ENCODE measurements at places on chromosomes 6 and 20. TPM values are rescaled to one million over a fixed set of nuclear protein-coding genes. Genes with fewer than 3 reads are reported as not detected.
A peak's percentile ranks its signal among the peaks of the same experiment; 100 is the strongest.

GRCh38 chr20:42118409-42119125 is 500.4 kb upstream of the CHD6 start:
- no peaks in the 10 kb centered on the region for H3K4me1 ChIP-seq
- no peak for DNase-seq
- no peak overlapping the region for H3K27ac ChIP-seq
- H3K36me3 ChIP-seq = no peaks in the 10 kb centered on the region
- H3K4me3 ChIP-seq = no peak overlapping the region
- H3K27me3 ChIP-seq = no peaks in the 10 kb centered on the region

GRCh38 chr6:44224029-44224964 is 902 bp downstream of the SLC29A1 start:
- H3K27me3 ChIP-seq = no peaks in the 10 kb centered on the region
- no peak overlapping the region for H3K27ac ChIP-seq
- H3K36me3 ChIP-seq = no peaks in the 10 kb centered on the region
- peaks cover 51% of the 10 kb centered on the region for H3K4me1 ChIP-seq
- no peak for DNase-seq

NRSN1 gene
- total RNA-seq = 0.35 TPM

LPA gene
- total RNA-seq = 1.9 TPM

CTAGE9 gene
- not detected for total RNA-seq

SAMHD1 gene
- 53.6 TPM for total RNA-seq

DNA sequence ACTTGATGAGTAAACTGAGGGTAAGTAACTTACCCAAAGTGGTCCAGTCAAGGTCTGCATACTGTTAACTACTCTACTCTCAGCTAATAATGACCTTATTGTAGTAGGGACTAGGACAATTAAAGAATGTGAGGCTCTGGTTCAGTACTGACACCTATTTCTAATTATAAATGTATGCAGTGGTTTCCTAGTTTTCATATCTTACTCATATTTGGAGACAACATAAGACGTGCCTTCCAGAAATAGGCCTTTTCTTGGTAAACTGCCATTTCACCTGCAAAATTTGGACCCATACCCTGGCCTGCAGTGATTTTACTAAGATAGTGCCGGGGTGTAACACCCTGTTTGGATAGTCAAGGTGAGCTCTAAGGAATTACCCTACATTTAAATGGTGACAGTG is 24.7 kb downstream of the GJA1 start:
- no peaks in the 10 kb centered on the region for H3K27me3 ChIP-seq
- no peak overlapping the region for H3K27ac ChIP-seq
- no peaks in the 10 kb centered on the region for H3K4me1 ChIP-seq

- no peaks in the 10 kb centered on the region for H3K4me1 ChIP-seq
- no peak overlapping the region for H3K27ac ChIP-seq
- no peak overlapping the region for H3K4me3 ChIP-seq
- no peak for DNase-seq
- H3K36me3 ChIP-seq = no peaks in the 10 kb centered on the region
These were observed 77.2 kb upstream of the BHLHE23 start for GRCh38 chr20:63083831-63084562.

- H3K36me3 ChIP-seq = no peaks in the 10 kb centered on the region
- peak overlapping the region; percentile 70 for H3K4me3 ChIP-seq
- peak overlapping the region; percentile 94 for H3K27ac ChIP-seq
- DNase-seq = peak; percentile 52
These were observed 637 bp downstream of the ARID1B start for GRCh38 chr6:156777577-156778453.

DNA sequence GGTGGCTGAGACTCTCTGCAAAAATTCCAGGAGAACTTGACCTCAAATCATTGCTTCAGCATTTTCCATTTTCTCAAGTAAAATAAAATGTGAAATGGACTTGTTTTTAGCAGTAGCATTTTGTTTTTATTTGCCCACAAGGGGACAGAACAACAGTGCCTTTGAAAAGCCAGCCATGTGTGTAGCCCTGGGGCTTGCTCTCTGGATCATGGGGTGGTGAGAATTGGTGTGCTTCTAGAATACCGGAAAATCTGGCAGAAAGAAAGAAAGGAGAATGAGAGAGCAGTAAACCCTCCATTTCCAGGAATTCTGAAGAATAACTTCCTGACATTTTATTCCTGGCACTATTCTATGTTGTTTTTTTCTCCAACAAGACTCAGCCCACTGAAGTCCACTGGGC is 254.7 kb upstream of the MOCS1 start:
- H3K27ac ChIP-seq = no peak overlapping the region
- no peaks in the 10 kb centered on the region for H3K4me1 ChIP-seq
- DNase-seq = no peak
- no peak overlapping the region for H3K4me3 ChIP-seq

- no peaks in the 10 kb centered on the region for H3K27me3 ChIP-seq
- no peaks in the 10 kb centered on the region for H3K4me1 ChIP-seq
- no peak for DNase-seq
- H3K36me3 ChIP-seq = peaks cover 3% of the 10 kb centered on the region
These were observed 100.3 kb downstream of the REV3L start for GRCh38 chr6:111382476-111383294.

DNA sequence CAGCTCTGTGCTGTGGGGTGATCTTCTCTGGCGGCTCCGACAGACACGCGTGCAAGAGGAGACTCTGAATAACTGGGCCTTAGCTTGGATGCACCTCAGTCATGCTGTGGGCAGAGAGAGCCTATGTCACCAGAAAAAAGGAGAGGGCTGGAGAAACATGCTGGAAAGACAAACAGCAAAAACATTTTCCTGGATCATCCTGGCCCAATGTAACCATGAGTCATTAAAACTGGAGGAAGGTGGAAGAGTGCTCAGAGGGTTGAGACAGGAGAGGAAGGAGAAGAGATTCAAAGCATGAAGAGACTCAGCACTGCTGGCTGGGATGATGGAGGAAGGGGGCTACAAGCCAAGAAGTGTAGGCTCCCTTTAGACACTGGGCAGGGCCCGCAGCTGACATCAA is 292.0 kb downstream of the CDH26 start:
- H3K27me3 ChIP-seq = no peaks in the 10 kb centered on the region
- no peak overlapping the region for H3K4me3 ChIP-seq
- no peak for DNase-seq
- no peaks in the 10 kb centered on the region for H3K36me3 ChIP-seq

DNA sequence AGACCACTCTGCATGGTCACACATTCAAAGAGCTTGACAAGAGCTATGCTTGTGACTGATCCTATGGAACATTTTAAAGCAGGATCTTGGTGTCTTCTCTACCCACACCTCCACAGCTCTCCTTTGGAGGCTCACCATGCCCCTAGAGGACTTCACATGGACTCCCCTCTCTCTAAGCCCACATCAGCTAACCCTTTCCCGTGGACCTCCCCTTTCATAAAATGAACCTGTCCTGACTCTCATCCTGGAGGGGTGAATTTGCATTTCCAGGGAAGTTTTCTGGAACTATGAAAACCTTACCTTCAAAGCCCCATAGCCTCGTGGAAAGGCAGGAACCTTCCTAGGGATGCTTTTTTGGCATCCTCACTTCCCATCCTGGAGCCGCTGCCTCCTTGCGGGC is 184.4 kb upstream of the SUPT3H start:
- no peaks in the 10 kb centered on the region for H3K27me3 ChIP-seq
- H3K36me3 ChIP-seq = no peaks in the 10 kb centered on the region
- no peaks in the 10 kb centered on the region for H3K4me1 ChIP-seq

GRCh38 chr6:41422161-41422560 is 86.8 kb downstream of the NCR2 start:
- no peak overlapping the region for H3K27ac ChIP-seq
- no peaks in the 10 kb centered on the region for H3K36me3 ChIP-seq
- H3K27me3 ChIP-seq = no peaks in the 10 kb centered on the region
- no peak for DNase-seq

- H3K27me3 ChIP-seq = no peaks in the 10 kb centered on the region
- H3K36me3 ChIP-seq = no peaks in the 10 kb centered on the region
- H3K27ac ChIP-seq = no peak overlapping the region
These were observed 869.7 kb downstream of the PHF3 start for GRCh38 chr6:64505312-64505711.

DNA sequence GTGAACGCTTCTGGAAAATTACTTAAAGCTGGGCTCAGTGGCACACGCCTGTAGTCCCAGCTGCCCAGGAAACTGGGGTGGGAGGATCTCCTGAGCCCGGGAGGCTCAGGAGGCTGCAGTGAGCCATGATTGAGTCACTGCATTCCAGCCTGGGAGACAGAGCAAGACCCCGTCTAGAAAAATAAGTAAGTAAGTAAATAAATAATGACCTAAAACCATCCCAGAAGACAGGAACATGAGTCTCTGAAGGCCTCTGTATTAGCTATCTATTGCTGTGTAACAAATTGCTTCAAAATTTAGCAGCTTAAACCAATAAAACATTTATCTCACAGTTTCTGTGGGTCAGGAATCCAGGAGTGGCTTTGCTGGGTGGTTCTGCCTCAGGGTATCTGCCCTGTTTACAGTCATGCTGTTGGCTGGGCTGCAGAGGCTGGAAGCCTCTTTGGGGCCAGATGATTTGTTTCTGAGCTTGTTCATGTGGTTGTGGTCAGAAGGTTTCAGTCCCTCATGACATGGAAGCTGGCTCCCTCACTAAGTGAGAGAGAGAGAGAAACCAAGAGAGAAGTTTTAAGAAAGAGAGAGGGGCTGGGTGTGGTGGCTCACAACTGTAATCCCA is 48.4 kb upstream of the NCOA3 start:
- H3K4me1 ChIP-seq = no peaks in the 10 kb centered on the region
- no peak overlapping the region for H3K4me3 ChIP-seq
- no peak overlapping the region for H3K27ac ChIP-seq
- DNase-seq = no peak

- no peaks in the 10 kb centered on the region for H3K36me3 ChIP-seq
- no peak overlapping the region for H3K27ac ChIP-seq
- H3K4me1 ChIP-seq = no peaks in the 10 kb centered on the region
- no peak for DNase-seq
- no peaks in the 10 kb centered on the region for H3K27me3 ChIP-seq
- H3K4me3 ChIP-seq = no peak overlapping the region
These were observed 88.7 kb upstream of the BMP5 start for GRCh38 chr6:55964136-55964535.

RPS6KA2 gene
- total RNA-seq = 23.4 TPM

WFDC10B gene
- not detected for total RNA-seq

DNA sequence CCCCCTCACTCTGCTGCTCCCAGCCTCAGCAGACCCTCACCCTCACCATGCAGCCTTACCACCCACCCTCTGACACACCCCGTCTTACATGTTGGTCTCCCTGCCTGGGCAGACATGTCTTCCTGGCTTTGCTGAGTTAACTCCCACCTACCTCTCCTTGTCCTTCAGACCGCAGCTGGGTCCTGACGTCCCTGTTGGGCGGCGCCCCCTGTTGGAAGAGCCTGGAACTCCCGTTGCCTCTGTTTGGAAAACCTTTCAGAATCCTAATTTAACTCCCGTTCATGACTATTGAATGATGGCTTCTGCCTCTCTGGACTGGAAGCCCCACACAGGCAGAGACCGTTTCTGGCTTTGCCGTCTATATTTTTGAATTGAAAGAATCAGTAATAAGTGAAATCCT is 245.1 kb downstream of the MYLK4 start:
- DNase-seq = no peak
- H3K4me3 ChIP-seq = no peak overlapping the region
- no peaks in the 10 kb centered on the region for H3K27me3 ChIP-seq
- no peaks in the 10 kb centered on the region for H3K4me1 ChIP-seq
- H3K36me3 ChIP-seq = no peaks in the 10 kb centered on the region
- no peak overlapping the region for H3K27ac ChIP-seq

DNA sequence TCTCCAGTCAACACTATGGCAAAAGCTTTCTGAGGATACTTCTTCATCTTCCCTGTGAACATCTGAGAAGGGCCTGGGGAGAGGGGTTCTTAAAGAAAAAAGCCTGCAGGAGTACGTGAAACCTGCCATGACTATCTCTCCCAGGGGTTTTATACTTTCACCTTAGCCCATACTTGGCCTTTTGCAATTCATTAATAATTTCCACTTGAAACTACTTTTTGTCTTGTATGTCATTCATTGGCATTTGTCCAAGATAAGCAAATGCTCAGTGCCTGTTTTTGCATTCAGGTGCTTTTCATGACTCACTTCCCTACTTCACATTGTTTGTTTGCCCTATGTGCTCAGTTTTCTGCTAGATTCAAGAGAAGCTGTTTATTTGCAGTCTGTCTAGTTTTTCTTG is 580.3 kb upstream of the GJE1 start:
- H3K27me3 ChIP-seq = no peaks in the 10 kb centered on the region
- no peak overlapping the region for H3K27ac ChIP-seq
- H3K4me3 ChIP-seq = no peak overlapping the region
- no peaks in the 10 kb centered on the region for H3K4me1 ChIP-seq
- DNase-seq = no peak

CARMIL1 gene
- total RNA-seq = 6.3 TPM

C6orf47 gene
- total RNA-seq = 9.9 TPM

DNA sequence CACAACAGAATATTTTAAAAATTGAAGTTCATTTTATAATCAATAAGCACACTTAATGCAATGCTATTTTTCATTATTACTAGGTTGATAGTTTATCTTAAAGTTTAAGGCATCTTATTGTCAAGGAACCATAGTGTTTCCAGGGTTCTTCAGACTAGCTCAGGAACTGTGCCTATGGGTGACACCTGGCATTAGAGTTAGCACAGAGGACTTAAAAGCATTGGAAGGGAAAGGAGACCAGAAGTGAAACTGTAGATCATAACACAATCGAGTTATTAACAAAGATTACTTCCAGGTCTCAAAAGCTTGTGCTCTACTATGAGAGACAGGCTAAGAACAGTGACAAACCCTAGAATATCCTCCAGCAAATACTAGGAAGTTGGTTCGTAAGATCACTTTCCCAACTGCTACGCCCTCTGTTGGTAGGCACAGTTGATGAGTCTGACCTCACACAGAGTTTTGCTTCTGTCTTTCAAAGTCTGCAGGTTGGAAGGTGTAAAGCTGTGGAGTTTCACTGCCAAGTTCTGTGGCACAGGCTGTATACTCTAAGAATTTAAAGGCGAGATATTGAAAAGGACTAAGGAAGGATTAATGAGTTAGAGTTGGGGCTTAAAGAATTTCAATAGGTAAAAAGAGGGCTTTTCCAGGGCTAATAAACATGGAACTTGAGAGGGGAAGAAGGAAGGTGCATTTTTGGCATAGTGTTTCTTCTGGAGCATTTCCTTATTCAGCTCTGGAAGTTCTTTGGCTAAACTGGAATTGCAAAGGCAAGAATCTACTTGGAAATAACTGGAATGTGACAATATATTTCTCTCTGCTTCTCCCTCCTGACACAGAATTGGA is 531.3 kb upstream of the JAG1 start:
- no peak overlapping the region for H3K4me3 ChIP-seq
- peak; percentile 45 for DNase-seq
- H3K36me3 ChIP-seq = no peaks in the 10 kb centered on the region

TASP1 gene
- total RNA-seq = 6.1 TPM

GRCh38 chr6:21855811-21856455 is 262.4 kb downstream of the SOX4 start:
- no peak for DNase-seq
- no peak overlapping the region for H3K4me3 ChIP-seq
- no peaks in the 10 kb centered on the region for H3K36me3 ChIP-seq
- no peak overlapping the region for H3K27ac ChIP-seq
- H3K27me3 ChIP-seq = no peaks in the 10 kb centered on the region

Data from pancreas (tissue), 10 donors.